Esophagus squamous epithelium (tissue), 5 donors: ENCODE measurements at places on chromosomes 3 and 15.

GRCh38 chr3:46406788-46407611 lies at the start of the genes CCR5AS and CCRL2:
CCR5AS (minus strand) TSS chr3:46407066.
CCRL2 (plus strand) TSS chr3:46407259; CDS start chr3:46408080, 821 bp downstream.
- DNase-seq, result peak; percentile 29

- no peak for DNase-seq
These were observed 36.8 kb upstream of the VGLL4 start for GRCh38 chr3:11680509-11680908.

DNA sequence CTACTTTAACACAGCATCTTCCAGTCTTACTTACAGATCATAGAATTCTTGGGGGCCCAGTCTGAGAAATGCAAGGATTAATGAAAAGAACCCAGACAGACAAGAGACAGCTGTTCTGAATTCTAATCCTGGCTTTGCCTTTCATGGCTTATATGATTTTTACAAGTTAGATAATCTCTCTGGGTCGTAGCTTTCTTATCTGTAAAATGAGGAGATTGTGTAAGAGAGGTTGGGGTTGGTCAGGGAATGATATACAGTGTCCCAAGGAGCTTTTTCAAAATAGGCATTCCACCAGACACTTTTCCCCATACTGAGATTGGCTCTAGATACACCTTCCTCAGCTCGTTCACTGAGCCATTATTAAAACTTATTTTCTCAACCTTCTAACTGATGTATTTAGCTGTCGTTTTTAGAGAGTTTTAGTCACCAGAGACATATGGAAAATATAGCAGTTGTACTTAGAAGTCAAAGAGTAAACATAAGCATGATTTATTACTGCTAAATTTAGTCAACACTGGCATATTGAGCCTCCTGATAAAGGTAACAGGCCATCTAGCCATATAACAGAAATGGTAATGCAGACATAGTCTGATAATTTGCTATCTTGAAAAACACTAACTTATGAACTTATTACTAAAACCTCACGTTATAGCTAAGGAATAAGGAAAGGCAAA lies 163.0 kb upstream of the MLF1 start:
- no peak for DNase-seq

DNA sequence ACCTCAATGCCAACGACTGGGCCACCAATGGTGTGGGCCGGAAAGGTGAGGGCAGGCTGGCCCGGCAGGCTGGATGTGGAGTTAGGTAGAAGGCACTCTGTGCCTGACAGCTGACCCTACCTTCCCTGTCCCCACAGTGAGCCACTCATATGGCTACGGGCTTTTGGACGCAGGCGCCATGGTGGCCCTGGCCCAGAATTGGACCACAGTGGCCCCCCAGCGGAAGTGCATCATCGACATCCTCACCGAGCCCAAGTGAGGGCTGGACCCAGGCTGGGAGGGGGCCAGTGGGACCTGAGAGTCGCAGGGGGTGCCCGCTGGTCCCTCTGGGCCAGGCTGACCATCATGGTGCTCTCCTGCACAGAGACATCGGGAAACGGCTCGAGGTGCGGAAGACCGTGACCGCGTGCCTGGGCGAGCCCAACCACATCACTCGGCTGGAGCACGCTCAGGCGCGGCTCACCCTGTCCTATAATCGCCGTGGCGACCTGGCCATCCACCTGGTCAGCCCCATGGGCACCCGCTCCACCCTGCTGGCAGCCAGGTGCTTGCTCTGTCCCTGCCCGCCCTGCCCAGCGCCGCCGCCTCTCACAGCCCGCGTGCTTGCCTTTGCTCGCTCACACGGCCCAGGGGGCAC lies 4.5 kb upstream of the FES start:
- DNase-seq, result no peak

DNA sequence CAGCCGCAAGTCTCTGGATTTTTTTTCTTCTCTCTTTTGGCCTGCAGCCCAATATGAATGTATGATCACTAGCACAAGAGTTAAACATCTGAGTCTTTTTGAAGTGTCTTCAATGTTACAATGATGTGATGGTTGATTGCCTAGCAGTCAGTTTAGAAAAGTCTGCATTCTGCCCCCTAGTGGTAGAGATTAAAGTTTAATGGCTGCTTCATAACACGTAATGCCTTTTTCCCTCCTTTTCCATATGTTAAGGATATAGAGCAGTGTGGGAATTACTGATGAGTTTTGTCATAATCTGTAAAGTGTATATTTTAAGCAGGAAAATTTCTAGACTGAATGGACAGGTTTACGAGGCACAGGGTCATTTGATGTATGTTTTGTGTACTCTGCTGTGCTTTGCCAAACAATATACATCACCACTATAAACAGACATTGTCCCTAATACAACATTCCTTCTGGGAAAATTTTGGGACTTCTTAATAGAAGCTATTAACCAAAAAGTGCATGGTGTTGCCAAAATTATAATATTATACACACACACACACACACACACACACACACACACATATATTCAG lies 1038.5 kb upstream of the NR2F2 start:
- DNase-seq, result no peak

DNA sequence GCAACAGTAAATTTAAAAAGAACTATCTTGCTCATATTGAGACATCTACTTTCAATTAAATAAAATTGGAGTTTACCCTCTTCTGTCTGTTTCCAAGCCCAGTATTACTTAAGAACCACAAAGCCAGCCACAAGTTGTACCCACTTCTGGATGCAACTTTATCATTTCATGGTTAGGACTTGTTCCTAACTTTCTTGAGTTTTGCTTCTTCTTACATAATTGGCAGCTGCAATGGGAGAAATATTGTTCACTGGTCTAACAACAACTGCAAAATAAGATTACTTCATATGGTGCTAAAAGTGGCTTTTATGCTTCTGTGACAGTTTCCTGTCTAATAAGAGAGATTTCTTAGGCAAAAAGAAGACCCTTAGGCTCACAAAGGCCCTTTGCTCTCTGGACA lies 240.6 kb downstream of the OTOL1 start:
- no peak for DNase-seq

- no peak for DNase-seq
These were observed 45.4 kb downstream of the SSR3 start for GRCh38 chr3:156509189-156510174.

DNA sequence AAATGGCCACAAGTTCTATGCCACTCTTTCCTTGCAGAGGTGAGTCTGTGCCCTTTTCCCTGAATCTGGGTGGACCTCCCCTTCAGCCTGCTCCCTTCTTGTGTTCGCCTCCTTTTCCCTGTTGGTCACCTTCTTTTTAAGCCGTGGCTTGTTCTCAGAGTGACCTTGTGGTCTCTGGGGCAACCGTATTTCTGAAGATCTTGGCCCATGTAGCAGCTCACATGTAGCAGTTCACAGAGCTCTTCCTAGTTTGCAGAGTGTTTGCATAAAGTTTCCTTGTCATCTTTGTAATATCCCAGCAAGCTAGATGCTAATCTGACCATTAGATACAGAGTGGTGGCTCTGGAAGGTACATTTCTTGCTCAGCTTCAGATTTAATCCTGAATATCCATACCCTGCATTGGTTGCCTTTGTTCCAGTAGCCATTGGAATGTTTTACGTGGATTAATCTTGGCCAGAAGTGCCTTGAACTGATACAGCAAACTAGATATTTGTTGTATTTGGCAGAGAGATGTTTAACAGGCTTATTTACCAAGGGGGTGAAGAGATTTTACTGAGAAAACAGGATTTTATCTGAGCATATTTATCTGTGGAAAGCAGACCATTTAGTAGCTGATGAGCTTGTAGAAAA lies 40.7 kb upstream of the BSN start:
- no peak for DNase-seq

- no peak for DNase-seq
These were observed 108.3 kb downstream of the VPS13C start for GRCh38 chr15:61951949-61952348.

DNA sequence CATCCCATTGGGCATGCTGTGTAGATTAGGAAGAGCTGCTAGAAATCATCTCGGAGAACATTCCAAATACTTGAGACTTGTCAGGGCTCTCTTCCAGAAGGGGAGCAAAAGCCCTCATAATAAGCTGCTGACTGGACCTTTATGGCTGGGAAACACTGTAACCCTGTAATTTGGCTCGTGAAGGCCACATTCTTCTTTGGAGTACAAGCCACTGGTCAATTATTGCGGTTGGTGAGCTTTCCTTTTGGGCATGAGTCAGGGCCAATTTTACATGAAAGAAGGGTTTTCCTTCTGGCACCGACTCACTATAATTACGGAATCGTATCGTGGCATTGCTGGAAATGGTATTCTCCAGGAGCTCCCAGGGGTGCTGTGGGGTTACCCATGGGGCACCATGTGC lies 434.5 kb upstream of the RGMA start:
- no peak for DNase-seq

DNA sequence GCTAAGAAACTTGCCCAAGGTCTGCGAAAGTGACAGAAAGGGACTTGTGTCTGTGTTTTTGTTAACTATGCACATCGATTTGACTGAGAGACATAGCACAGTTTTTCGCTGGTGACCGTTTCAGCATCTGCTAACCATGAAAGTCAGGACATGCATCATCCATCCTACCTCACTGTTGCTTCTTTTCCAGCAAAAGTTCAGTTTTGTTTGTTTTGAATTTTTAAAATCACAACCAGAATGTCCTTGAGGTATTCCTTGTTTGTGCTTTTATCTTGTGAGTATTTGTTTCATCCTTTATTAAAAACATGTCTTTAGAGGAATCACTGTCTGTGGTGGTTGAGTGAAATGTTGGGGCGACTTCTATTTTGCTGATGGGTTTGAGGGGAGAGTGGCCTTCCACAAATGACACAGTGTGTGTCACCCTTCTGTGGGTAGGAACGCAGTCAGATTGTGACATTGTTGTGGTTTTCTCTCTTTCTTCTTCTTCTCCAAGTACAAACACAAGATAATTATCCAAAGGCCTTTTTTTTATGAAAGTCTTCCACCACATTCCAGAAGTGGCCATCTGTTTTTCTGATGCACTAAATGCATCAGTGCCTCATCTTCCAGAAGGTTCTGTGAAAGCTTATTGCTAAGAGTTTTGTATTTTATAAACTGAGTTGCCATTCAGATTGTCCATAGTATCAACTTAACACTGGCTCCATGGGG lies 214.4 kb upstream of the NR2E3 start:
- no peak for DNase-seq

DNA sequence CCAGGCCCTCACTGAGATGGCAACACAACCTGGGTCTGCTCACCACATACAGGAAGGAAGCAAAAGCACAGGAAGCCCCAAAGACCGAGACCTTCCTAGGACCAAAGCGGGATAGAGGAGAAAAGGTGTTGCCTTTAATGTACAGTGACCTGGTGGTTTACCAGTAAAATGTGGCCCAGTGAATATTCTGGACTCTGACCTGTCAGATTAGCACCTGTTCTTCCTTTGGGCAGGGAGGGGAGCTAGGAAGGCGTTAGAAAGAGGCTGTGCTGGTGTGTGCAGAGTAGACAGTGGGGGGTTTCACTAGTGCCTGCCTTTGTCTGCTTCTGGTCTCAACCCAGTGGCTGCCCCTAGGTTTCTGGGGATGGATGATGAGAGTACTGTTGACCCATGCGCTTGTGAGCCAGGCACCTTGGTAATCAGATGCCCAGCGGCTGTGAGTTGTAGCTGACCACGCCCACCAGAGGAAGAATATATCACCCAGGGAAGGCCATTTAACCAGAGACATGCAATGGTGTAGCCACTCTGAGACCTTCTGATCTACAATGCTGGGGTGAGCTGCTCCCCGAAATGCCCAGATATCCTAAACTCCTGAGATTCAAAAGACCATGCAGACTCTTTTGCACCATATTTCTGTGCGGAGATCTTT lies 90.1 kb upstream of the NEO1 start:
- no peak for DNase-seq

DNA sequence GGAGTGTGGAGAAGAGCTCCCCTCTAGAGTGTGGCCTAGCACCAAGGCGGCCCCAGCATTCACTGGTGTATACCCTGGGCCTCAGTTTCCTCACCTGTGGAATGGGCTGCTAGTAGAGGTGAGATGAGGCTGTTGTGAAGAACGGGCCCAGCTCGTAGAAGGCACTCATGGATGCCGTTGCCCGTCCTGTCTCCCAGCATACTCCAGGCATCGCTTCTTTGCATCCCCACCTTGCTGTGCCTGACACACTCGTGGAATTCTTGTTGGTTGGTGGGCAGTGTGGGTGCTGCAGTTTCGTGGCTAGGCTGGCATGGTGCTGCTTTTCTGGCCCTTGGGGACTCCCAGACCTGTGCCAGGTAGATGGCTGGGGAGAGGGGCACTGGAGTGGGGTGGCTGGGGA lies 76.7 kb downstream of the SMAD6 start:
- DNase-seq, result no peak

- DNase-seq, result no peak
These were observed 127.5 kb upstream of the TOPAZ1 start for GRCh38 chr3:44114142-44114541.

- DNase-seq, result no peak
These were observed 55.6 kb downstream of the INO80 start for GRCh38 chr15:41060505-41060904.

DNA sequence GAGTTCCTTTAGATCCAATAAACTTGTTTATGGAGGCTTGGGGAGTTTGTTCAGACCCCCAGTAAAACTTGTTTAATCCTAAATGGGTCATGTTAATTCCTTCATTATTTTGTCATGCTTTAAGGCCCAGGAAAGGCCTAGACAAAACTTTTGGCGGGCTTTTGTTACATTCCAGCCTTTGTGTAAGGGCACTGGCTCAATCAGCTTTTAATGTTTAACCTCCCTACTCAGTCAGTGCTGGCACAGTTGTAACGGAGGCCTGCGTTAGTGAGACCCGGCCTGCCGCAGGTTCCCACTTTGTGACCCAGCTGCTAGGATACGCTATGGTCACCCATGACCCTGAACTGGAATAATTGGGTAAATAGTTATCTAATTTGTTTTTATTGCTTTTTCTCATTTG lies 59.2 kb downstream of the OXSM start:
- no peak for DNase-seq

- DNase-seq, result no peak
These were observed 9.9 kb upstream of the CCDC54 start for GRCh38 chr3:107367353-107367752.

DNA sequence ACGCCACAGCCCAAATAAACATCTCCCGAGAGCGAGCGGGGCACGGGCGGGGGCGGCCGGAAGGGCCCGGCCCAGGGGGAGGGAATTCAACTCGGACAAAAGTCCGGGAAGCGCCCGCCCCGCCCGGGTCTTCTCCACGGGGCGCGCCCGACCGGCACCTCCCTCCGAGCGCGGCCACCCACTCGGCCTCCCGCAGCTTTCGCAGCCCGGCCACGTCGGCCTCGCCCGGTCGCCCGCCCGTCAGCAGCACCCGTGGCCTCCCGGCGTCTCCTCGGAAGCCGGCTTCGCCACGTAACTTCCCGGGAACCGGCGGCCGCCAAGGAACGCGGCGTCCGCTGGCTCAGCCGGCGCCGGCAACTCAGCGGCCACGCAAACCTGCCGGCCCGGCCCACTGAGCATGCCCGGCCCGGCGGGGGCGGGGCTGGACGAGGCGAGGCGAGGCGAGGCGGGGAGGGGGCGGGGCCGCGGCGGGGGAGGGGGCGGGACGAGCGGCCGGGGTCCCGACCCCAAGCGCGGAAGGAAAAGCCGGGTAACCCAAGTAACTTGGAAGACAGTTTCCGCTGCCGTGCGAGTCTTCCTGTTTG lies at the start of gene TJP1:
TJP1 (minus strand) TSS at position 369 of the 584 bp plus-strand sequence. CDS start 440 bp downstream, outside the sequence.
- DNase-seq, result no peak

GRCh38 chr3:108388136-108389132 lies 92.1 kb downstream of the HHLA2 start:
- DNase-seq, result no peak
